Stimulated activated CD4-positive, alpha-beta T cell treated with anti-CD3 and anti-CD28 coated beads, Interleukin-1b, Interleukin-23, amount 100 ng/mL, for 24 hours (primary cell): ENCODE measurements at places on chromosomes 13 and 19.

GRCh38 chr19:2045501-2046045, 5.5 kb downstream of the MKNK2 start:
- no peak for DNase-seq

DNA sequence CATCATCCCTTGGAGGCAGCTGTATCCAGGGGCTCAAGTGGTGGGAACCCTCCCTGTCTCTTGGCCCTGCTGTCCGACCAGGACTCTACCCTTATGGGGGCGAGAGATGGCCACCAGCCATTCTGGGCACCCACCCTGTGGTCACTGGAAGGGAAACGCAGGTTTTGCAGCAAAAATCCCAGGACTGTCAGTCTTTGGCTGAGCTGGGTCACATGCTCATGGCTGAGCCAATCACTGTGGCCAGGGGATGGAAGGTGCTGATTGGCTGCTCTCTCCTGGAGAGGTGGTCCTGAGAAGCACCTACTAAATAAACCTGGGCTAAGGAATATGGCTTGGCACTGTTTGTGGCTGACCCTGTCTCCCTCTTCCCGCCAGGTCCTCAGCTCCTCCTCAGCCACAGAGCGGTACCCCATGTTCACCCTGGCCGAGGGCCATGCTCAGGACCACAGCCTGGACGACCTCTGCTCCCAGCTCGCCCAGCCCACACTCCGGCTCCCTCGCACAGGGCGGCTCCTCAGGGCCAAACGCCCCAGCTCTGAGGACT, 8.9 kb downstream of the ATG4D start:
- no peak for DNase-seq

GRCh38 chr13:55500694-55501093, 1640.0 kb upstream of the PRR20A start:
- DNase-seq, result no peak

DNA sequence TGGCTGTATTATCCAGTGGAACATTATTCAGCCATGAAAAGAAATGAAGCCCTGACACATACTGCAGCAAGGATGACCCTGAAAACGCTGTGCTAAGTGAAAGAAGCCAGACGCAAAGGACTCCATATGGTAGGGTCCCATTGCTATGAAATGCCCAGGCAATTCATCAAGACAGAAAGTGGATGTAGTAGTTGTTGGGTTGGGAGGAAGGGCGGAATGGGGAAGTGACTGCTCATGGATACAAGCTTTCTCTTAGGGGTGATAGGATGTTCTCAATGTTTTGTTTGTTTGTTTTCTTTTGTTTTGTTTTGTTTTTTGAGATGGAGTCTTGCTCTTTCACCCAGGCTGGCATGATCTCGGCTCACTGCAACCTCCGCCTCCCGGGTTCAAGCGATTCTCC, 11.1 kb upstream of the CEACAM16 start:
- no peak for DNase-seq

GRCh38 chr13:80901111-80901510, 560.2 kb upstream of the SPRY2 start:
- DNase-seq, result no peak

DNA sequence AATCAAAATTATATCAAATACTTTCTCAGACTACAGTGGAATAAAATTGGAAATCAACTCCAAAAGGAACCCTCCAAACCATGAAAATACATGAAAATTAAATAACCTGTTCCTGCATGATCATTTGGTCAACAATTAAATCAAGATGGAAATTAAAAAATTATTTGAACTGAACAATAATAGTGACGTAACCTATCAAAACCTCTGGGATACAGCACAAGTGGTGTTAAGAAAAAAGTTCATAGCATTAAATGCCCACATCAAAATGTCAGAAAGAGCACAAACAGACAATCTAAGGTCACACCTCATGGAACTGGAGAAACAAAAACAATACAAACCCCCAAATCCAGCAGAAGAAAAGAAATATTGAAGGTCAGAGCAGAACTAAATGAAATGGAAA, 1460.7 kb downstream of the OLFM4 start:
- no peak for DNase-seq

- DNase-seq, result no peak
These were observed 357.4 kb downstream of the TDRD3 start for GRCh38 chr13:60754211-60755090.

GRCh38 chr19:51365211-51365964, 800 bp downstream of the ETFB start:
- no peak for DNase-seq

DNA sequence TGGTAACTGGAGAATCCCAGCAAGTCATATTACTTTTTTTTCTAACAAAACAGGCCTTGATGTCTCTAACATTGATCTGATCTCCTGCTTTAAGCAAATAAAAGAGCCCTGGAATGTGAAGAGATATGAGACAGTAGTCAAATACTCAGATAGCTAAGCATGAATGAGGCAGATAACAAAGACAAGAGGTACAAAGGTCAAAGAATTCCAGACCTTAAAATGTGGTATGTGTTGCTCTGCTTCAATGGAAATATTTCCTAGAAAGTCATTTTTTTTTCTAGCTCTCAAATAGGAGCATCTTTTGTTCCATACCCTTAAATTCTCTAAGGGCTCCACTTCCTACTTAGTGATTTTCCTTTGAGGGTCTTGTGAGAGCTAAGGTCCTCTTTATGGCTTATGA, 54.6 kb downstream of the ZNF254 start:
- no peak for DNase-seq

DNA sequence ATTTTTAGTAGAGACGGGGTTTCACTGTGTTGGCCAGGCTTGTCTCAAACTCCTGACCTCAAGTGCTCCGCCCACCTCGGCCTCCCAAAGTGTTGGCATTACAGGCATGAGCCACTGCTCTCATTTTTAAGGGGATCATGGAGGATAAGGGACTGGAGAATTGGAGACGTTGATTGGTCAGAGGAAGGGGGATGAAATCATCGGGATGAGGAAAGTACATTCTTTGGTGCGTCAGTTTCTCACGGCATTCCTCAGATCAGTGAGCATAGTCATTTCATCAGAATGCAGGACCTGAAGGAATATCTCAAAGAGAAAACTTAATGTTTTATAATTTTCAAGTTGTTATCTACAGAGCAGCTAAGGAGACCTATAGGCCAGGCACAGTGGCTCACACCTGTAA, 14.0 kb downstream of the ZNF114 start:
- no peak for DNase-seq

GRCh38 chr13:71587817-71588216, 279.2 kb downstream of the DACH1 start:
- no peak for DNase-seq

DNA sequence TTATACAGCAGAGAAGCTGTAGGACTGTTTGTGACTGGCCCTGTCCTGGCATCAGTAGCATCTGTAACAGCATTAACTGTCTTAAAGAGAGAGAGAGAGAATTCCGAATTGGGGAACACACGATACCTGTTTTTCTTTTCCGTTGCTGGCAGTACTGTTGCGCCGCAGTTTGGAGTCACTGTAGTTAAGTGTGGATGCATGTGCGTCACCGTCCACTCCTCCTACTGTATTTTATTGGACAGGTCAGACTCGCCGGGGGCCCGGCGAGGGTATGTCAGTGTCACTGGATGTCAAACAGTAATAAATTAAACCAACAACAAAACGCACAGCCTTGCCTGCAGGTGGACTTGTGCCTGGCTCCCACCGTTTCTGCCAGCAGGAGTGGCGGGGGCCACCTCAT, 27.3 kb upstream of the LDLR start:
- DNase-seq, result no peak

- DNase-seq, result peak; percentile 48
These were observed 8.3 kb upstream of the SYCN start for GRCh38 chr19:39212375-39212742.

DNA sequence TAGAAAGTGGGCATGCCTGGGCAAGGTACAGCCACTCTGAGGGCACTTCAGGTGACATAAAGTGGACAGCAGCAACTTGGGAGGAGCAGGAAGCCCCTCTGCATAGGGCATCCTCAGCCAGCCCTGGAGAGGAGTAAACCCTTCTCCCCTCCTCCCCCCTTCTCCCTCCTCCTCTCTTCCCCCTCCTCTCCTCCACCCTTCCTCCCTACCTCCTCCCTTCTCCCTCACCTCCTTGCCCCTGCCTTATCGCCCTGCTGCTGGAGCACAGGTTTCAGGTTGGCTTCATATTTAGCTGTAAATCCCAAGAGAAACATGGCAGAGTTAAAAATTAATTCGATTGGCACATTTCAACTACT, 30.5 kb upstream of the ATP12A start:
- DNase-seq, result no peak
